NCI-H2029 (cell line): ENCODE measurements at places on chromosomes 2 and 18.

GRCh38 chr2:4077017-4077416 is 373.6 kb downstream of the DCDC2C start:
- DNase-seq: peak; percentile 25

GRCh38 chr2:181239201-181239799 is 217.9 kb upstream of the ITGA4 start:
- DNase-seq: no peak

GRCh38 chr2:239949537-239949936 is 75.6 kb downstream of the NDUFA10 start:
- DNase-seq: no peak

GRCh38 chr2:86029873-86030272 is 75.8 kb downstream of the POLR1A start:
- no peak for DNase-seq

- no peak for DNase-seq
These were observed 198.0 kb downstream of the HDAC4 start for GRCh38 chr2:239202836-239203235.

GRCh38 chr2:22929998-22930397 is 455.0 kb upstream of the KLHL29 start:
- DNase-seq: no peak

- DNase-seq: no peak
These were observed 24.5 kb upstream of the RAPH1 start for GRCh38 chr2:203559641-203560040.

- DNase-seq: peak; percentile 29
These were observed 56.7 kb upstream of the ACKR3 start for GRCh38 chr2:236512902-236513435.
